Activated CD4-positive, alpha-beta T cell treated with anti-CD3 and anti-CD28 coated beads, Interleukin-2, amount 50 U/mL, for 24 hours (primary cell): ENCODE measurements at places on chromosomes 13 and 19.

- DNase-seq, result no peak
Observed at GRCh38 chr19:18657590-18658365, 20.9 kb downstream of the KLHL26 start.

GRCh38 chr19:52398081-52398441, 412 bp downstream of the ZNF528 start:
- no peak for DNase-seq

- no peak for DNase-seq
Observed at GRCh38 chr19:8311461-8312260, 3.5 kb upstream of the CD320 start.

- no peak for DNase-seq
Observed at GRCh38 chr19:1912760-1913505, 7.7 kb downstream of the ADAT3 start.

GRCh38 chr13:110418944-110419343, 111.9 kb downstream of the COL4A2 start:
- DNase-seq, result no peak

GRCh38 chr13:92806215-92806614, 420.4 kb upstream of the GPC6 start:
- no peak for DNase-seq

DNA sequence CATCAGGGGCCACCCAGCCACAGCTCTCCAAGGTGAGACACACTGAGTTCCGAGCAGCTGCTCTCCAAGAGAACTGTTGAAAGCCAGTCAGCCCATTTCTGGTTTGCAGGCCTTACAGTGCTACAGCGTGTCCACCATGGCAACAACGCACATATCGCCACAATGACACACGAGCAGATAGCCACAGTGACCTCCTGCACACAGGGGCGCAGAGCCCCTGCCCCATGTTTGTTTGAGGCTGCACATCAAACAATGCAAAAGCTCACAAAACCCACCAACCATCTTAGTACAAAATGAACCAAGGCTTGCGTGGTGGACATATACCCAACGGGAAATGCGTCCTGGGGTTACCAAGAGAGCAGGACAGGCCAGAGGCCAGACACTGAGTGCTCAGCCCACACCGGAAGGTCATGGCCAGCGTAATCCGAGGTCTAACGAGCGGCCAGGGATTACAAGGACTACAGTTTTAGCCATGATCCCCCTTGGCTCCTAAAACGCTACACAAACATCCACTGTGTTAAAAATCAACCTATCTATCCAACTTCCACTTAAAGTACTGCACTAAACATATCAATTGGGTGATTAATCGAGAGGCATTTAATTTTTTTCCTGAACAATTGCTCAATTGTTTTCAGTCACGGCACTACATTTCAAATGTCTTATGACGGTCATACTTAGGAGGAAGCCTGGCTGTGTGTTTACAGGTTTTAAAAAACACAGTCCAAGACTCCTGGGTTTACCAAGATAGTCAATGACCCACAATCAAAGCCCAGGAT, 56.0 kb downstream of the STK24 start:
- DNase-seq, result no peak

DNA sequence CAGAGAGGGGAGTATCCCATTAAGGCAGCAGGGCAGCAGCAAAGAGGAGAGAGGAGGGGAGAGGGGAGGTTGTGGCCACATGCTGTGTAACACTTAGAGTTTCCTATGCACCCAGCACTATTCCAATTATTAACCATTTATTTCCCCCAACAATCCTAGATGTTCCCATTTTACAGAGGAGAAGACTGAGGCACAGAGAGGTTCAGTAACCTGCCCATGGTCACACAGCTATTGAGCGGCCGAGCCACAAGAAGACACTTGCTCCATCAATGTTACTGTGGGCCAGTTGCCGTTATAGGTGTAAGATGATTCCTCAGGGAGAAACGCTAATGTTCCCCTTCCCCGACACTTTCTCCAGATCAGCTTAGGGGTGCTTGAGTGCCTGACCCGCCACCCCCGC, 69.2 kb downstream of the INSR start:
- no peak for DNase-seq

- no peak for DNase-seq
Observed at GRCh38 chr19:48745208-48745995, 1.3 kb downstream of the IZUMO1 start.

- DNase-seq, result no peak
Observed at GRCh38 chr13:100652510-100652909, 22.1 kb downstream of the TMTC4 start.

GRCh38 chr19:33706631-33707030, 84.9 kb downstream of the CHST8 start:
- no peak for DNase-seq

DNA sequence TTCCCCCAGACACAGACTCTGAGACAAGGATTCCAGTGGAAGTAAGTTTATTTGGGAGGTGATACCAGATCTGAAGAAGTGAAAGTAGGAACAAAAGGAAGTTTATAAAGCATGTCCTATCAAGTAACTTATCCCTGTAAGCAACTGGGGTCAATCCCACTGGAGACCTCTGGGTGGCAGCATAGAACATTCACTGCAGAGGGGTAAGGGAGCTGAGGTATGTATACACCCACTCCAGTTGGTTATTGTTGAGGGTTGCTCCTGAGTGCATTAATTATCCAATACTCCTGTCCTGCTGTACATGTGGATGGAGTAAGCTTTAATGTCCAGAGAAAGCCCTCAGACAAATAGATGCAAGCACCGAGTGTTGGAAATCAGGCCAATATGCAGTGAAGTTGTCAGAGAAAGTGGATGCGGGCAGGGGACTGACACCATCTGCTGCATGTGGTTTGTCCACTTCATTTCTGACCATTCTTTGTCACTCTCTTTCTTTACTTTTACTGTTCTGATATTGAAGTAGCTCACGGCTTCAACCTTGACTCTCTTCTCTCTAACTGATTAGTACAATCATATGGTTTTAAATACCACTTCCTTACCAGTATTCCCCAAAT, 46.7 kb downstream of the NOTCH3 start:
- no peak for DNase-seq

DNA sequence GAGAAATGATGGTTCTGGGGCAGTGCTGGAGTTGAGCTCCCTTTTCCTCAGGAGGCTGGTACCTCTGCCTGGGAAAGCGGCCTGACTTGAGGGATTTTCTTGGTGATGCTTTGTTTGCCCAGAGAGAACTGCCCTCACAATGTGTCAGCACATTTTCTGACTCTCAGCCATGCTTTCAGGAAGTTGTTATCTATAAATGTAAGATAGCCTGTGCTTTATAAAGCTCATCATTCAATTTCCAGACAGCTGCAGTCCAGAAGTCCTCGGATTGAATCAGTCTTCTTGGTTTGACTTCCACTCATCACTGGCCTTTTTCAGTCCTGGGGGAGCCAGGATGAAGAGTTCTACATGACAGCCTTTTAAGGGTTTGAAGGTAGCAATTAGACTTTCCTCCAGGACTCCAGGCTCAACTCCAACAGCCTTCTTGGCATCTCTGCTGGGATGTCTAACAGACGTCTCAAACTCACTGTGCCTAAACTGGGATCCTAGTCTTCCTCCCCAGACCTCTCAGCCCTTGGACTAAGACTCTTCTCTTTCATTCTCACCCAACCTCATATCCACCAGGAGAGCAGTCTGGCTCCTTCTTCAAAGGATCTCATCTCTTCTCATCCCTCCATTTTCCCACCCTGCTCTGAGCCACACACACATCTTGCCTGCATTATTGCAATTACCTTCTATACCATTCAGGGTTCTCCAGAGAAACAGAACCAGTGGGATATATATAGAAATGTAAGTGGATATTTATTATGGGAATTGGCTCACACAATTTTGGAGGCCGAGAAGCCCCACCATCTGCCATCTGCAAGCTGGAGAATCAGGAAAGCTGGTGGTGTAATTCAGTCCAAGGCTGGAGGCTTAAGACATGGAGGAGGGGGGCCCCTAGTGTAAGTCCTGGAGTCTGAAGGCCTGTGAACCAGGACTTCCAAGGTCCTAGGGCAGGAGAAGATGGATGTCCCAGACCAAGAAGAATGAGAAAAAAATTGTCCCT, 13.1 kb downstream of the ERICH6B start:
- DNase-seq, result no peak

- DNase-seq, result no peak
Observed at GRCh38 chr13:29943686-29944085, 93.3 kb upstream of the UBL3 start.

DNA sequence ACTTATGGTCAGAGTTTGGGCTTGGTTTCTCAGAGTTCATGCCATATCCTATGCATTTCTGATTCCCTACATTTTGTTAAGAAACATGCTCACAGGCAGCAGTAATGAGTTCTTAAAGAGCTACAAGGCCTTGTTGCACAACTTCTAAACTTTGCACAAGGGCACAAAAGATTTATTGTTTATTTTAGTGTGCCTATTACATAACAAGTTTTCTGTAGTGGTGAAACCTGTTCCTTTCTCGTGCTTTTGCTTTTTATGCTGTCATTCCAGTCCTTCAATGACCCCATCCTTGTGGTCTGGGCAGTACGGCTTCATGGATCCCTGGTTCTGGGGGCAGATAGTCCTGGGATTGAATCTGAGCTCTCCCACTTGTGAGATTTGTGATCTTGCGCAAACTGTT, 17.8 kb downstream of the ZNF507 start:
- no peak for DNase-seq

DNA sequence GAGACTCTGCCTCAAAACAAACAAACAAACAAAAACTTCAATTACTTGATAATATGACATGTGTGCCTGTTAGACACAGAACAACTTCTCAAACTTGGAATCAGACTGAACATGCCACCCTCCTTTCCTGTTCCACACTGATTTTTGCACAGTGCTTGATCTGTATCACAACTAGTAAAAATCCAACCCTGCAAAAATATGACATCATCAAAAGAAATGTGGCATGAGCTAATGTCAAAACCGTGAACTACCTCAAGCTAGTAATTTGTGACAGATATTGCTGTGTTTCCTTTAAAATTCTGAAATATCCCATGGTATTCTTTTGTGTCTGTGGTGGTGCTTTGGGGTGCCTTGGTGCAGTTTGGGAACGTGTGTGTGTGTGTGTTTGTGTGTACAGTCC, 8.2 kb downstream of the MYCBP2 start:
- no peak for DNase-seq

DNA sequence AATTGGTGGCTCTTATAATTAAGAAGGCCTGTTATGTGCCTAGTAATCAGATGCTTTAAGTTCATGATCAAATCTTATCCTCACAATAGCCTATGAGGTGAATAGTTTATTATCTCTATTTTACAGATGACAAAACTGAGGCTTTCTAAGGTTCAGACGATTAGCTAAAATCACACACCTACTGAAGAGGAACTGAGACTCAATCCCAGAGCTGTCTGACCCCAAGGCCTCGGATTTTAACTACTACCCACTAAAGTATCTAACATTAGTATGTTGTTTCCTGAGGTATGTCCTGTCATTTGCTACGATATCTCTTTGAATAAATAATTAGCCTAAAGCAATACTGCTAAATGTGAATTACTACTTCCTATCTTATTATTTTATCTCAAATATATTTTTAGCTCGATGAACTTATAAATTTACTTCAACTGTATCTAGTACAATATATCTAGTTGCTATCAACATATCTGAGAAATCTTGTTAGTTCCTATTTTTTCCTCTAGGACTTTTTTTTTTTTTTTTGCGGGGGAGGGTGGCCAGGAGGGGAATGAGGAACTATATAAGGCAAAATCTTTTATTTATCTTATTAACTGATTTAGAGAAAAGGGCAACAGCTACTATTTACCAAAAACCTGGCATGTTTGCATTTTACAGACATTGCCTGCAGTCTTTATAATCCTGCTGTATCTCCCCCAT, 118.5 kb downstream of the ABCC4 start:
- DNase-seq, result no peak

DNA sequence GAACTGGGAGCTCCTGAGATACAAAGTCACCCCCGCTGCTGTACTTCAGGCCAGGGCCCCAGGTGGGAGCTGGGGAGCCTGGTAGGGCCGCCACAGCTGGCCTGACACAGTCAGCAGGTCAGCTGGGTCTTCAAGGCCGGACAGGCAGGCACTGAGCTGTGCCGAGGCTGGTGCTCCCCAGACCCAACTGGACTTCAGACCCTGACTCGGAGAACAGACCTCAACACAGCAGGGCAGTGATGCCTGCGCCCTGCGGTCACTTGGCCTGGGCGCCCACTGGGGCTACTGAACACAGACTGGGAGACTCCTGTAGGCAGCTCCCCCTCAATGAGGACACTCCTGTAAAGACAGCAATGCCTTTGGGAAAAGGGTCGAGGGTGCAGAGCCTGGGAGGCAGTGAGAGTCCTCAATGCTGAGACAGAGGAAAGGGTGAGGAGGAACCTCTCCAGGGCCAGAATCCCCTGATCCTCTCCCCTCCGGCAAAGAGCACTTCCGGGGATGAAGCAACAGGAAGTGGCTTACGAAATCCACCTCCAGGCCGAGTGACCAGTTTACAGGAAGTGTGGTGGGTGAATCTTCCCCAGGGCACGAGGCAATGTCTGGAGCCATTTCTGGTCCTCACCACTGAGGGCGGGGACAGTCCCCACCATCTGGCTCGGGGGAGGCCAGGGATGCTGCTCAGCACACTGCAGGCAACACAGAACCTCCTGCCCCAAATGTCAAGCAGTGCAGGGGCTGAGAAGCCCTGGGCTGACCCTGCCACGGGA, 40.8 kb upstream of the ISYNA1 start:
- peak; percentile 47 for DNase-seq

DNA sequence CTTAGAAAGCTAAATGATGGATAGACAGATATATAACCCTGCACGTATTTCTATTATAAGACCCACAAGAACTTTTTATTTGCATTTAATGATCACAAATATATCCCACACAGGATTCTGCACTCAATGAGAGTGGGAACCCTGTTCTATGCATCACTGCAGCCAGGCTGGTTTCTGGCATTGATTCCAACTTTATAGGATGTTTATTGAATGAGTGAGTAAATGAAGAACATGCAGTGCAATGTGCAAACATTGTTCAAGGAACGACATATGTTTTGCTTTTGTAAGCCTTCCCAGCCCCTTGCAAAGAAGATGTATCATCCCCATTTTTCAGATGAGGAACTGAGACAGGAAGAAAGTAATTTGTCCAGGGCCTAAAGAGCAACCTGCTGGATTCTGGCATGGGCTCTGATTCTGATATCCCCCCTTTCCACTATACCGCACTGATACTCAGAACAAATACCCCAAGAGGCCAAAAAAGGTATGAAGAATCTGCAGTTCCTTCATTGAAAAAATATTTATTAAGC, 246.3 kb downstream of the LACC1 start:
- DNase-seq, result no peak

DNA sequence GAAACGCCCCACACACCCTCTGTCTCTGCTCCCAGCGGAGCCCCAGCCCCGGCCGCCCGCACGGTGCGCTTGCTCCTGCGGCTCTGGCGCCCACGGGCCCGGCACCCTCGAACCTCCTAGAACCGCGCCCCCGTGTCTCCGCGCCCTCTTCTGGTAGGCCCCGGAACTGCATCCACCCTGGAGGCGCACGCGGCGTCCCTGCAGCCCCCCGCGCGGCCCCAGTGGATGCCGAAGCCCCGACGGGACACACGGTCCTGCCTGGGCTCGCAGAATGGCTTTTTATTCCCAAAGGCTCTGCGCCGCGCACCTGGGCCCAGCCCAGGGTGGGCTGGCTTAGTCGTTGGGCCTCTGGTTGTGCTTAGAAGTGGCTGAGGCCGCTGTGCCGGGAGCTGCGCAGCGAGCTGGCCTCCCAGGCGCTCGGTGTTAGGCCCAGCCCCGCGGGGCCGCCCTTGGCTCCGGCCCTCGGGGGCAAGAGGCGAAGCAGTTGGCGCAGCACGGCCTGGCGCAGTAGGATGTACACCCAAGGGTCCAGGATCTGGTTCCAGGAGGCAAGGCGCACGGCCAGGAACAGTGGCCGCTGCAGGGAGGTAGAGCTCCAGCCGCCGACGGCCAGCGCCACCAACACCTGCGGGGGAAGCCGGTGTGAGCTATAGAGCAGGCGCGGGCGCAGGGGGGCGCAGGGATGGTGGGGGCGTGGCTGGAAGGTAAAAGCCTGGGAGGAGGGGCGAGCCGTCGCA, 2.8 kb downstream of the PTGER1 start:
- peak; percentile 85 for DNase-seq
